ENCODE measurements at places on chromosomes 6 and 20.

DNA sequence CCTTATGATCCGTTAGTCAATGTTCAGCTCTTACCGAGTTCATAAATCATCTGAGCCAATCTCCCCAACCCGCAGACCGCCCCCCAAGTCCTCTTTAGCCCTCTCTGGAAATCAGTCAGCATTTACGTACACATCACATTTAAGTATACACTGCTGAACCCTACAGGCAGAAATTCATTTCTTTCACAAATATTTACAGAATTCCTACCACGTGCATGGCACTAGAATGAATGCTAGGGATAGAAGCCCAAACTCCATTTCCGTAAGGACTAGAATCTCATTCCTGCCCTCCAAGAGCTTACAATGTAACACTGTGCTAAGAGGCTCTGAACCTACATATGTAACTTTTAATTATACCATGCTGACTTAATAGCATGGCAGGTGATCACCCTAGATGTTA, 1.8 kb downstream of the OSER1 start:
- no peak overlapping the region for H3K4me3 ChIP-seq
- H3K27me3 ChIP-seq, result no peaks in the 10 kb centered on the region
- peaks cover 23% of the 10 kb centered on the region for H3K36me3 ChIP-seq

DNA sequence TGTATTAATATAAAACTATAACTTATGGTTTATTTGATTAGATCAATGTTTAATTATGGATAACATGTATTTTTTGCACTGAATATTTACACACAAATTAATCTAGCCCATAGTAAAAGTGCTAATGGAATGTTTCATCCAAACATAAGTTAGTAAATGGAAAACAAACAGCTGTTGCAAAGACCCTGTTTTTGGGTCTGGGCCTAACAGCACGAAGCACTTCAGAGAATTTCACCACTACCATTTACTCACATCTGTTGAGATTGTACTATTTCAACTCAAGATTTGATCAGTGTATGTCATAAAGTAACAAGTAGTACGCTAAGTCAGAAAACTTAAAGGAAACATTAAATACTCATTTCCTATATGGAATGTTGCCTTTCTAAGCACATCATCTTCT, 359.6 kb downstream of the LAMA2 start:
- no peak overlapping the region for H3K4me3 ChIP-seq
- H3K36me3 ChIP-seq, result no peaks in the 10 kb centered on the region
- H3K27me3 ChIP-seq, result peaks cover 9% of the 10 kb centered on the region
- no peaks in the 10 kb centered on the region for H3K4me1 ChIP-seq
- no peak overlapping the region for H3K27ac ChIP-seq
- no peak for DNase-seq

DNA sequence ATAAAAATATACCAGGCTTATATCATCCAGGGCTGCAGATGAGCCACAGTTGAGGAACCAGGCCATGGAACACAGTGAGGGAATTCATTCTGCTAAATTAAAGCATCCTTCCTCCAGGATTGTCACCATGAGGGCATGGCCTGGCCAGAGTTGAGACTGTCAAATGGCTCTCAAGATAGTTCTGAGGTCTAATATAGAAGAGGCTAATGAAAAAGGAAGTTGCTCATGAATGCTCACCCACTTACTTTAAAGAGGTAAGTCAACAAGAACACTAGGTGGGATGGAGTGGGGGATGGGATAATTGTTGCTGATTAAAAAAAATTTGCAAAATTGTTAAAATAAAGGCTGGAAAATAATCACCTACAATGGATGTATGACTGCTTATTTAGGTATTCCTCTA, 72.0 kb upstream of the GCM1 start:
- peaks cover 10% of the 10 kb centered on the region for H3K4me1 ChIP-seq
- H3K27ac ChIP-seq, result no peak overlapping the region
- H3K36me3 ChIP-seq, result no peaks in the 10 kb centered on the region
- DNase-seq, result no peak

GRCh38 chr6:63352544-63353285, 32.9 kb upstream of the LGSN start:
- no peak overlapping the region for H3K27ac ChIP-seq
- H3K27me3 ChIP-seq, result no peaks in the 10 kb centered on the region
- H3K36me3 ChIP-seq, result no peaks in the 10 kb centered on the region
- DNase-seq, result no peak

GRCh38 chr6:87341899-87342298, 2.7 kb upstream of the C6orf163 start:
- H3K27me3 ChIP-seq, result no peaks in the 10 kb centered on the region
- DNase-seq, result no peak
- no peak overlapping the region for H3K4me3 ChIP-seq
- peaks cover 7% of the 10 kb centered on the region for H3K36me3 ChIP-seq

DNA sequence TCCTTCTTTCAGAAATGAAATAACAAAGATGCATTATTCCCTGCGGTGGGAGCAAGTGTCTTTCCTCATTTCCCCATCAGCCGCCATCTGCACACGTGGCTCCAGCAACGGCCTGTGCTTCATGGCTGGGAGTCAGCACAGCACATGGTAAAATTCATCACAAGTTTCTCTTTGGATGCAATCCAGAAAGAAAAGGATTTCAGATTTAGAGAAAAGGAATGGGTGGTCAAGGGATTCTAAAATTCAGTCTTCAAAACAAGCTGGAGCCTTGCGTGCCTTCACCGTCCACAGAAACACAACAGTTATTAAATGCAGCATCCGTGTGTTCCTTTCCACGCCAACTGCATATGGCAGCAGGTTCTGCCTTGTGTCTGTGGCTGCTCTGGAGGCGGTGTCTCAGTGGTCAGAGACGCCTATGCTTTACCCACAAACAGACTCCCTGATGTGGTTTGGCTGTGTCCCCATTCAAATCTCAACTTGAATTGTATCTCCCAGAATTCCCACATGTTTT, 107.6 kb downstream of the THBS2 start:
- no peak for DNase-seq
- no peak overlapping the region for H3K27ac ChIP-seq
- H3K27me3 ChIP-seq, result no peaks in the 10 kb centered on the region
- no peaks in the 10 kb centered on the region for H3K4me1 ChIP-seq
- H3K4me3 ChIP-seq, result no peak overlapping the region
- no peaks in the 10 kb centered on the region for H3K36me3 ChIP-seq

GRCh38 chr20:47654370-47654769, 130.9 kb downstream of the SULF2 start:
- H3K36me3 ChIP-seq, result peaks cover 39% of the 10 kb centered on the region
- H3K27ac ChIP-seq, result no peak overlapping the region
- no peaks in the 10 kb centered on the region for H3K27me3 ChIP-seq

DNA sequence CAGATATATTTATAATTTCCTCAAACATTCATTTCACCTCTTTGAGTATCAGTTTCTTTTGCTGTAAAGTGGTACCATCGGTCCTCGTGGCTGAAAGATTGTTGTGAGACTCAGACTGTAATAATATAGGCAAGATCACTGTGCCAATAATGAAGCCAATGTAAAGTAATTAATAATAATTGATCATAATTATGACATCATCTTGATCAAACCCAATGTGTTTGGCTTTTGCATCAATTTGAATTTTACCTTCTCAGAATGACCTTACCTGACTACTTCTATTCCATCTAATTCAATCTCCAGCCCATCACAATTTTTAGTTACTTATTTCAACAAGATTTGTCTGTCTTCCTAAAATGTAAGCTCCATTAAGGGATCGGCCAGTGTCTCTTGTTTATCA, 15.8 kb upstream of the MTRF1L start:
- H3K27me3 ChIP-seq, result peaks cover 3% of the 10 kb centered on the region
- DNase-seq, result no peak
- no peak overlapping the region for H3K27ac ChIP-seq
- no peaks in the 10 kb centered on the region for H3K36me3 ChIP-seq
- H3K4me3 ChIP-seq, result no peak overlapping the region
- H3K4me1 ChIP-seq, result no peaks in the 10 kb centered on the region

DNA sequence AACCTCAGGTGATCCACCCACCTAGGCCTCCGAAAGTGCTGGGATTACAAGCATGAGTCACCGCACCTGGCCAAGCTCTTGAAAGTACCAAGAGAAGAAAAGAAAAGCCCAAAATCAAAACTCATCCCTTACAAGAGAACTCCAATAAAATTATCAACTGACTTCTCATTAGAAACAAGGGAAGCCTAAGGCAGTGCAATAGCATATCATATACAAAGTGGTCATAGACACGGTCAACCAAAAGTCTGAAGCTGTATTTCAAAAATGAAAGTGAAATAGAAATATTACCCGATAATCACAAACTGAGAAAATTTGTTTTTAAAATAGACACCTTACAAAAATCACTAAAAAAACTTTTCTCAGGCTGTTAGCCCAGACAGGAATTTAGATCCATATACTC, 1321.1 kb upstream of the GJE1 start:
- DNase-seq, result no peak
- no peak overlapping the region for H3K4me3 ChIP-seq
- H3K27me3 ChIP-seq, result no peaks in the 10 kb centered on the region
- no peaks in the 10 kb centered on the region for H3K4me1 ChIP-seq

- no peaks in the 10 kb centered on the region for H3K4me1 ChIP-seq
- H3K27ac ChIP-seq, result no peak overlapping the region
- no peak overlapping the region for H3K4me3 ChIP-seq
- H3K27me3 ChIP-seq, result peaks cover 8% of the 10 kb centered on the region
These were observed 115.3 kb upstream of the PROKR2 start for GRCh38 chr20:5432030-5432429.

DNA sequence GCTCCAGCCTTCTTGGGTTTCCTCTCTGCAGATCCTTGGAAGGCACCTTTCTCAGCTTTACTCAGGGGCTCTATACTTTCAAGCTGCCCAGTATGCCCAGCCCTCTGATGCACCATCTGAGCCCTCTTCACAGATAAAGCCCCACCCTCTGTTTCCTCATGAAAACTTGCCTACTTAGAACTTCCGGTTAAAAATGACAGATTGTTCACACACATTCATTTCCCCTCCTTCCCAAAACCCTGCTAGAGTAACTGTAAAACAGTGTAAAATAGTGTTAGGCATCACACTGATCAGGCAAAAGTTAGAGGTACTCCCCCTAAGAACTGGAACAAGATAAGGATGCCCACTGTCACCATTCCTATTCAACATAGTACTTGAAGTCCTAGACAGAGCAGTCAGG, 14.0 kb upstream of the GCM1 start:
- no peaks in the 10 kb centered on the region for H3K36me3 ChIP-seq
- no peak overlapping the region for H3K4me3 ChIP-seq
- no peak overlapping the region for H3K27ac ChIP-seq
- H3K27me3 ChIP-seq, result no peaks in the 10 kb centered on the region
- no peak for DNase-seq

GRCh38 chr6:44257753-44258324, 511 bp upstream of the SLC35B2 start:
- no peaks in the 10 kb centered on the region for H3K27me3 ChIP-seq
- H3K36me3 ChIP-seq, result peaks cover 67% of the 10 kb centered on the region

GRCh38 chr6:128352366-128352765, 168.0 kb downstream of the PTPRK start:
- no peaks in the 10 kb centered on the region for H3K4me1 ChIP-seq
- H3K36me3 ChIP-seq, result no peaks in the 10 kb centered on the region
- DNase-seq, result no peak
- no peak overlapping the region for H3K27ac ChIP-seq
- peaks cover 3% of the 10 kb centered on the region for H3K27me3 ChIP-seq

- H3K27me3 ChIP-seq, result no peaks in the 10 kb centered on the region
- H3K4me1 ChIP-seq, result peaks cover 30% of the 10 kb centered on the region
- H3K36me3 ChIP-seq, result no peaks in the 10 kb centered on the region
- DNase-seq, result peak; percentile 33
- H3K27ac ChIP-seq, result no peak overlapping the region
These were observed 101.5 kb upstream of the BACH2 start for GRCh38 chr6:90397929-90398674.

DNA sequence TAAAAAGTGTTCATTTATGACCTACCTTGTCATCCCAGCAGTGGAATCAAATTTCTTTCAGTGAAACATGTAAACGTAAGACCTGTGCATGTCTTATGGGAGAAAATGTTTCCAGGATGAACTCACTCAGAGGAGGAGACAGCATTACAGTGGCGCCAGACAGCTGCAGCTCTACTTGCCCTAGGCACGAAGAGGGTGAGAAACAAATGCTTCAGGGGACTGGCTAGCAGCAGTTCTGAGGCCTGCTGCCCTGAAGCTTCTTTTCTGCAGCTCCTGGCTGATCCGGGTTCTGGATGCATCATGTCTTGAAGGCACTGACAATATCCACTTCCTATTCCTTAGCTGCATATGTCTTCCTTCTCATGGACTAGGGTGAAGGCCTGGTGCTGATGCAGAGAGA, 120.2 kb downstream of the QRSL1 start:
- no peak for DNase-seq
- H3K36me3 ChIP-seq, result no peaks in the 10 kb centered on the region
- H3K4me1 ChIP-seq, result no peaks in the 10 kb centered on the region
- H3K27ac ChIP-seq, result no peak overlapping the region
- H3K27me3 ChIP-seq, result peaks cover 14% of the 10 kb centered on the region
- H3K4me3 ChIP-seq, result no peak overlapping the region

DNA sequence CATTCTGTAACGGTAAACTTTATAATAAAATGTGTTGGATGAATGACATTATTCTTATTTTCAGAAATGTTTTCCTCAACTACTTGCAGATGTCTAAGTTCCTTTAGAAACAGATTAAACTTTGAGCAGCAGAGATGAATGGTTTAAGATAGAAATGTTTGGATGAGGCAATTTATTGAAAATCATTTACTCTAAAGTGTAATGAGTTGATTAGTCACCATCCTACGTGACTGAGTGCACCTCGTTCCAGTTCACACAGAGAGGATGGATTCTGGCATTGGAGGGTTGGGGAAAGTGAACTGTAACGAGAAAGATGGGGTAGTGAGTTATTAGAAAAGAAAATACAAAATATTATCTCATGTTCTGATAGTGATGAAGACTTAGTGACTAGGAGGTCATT, 28.7 kb downstream of the SMPDL3A start:
- no peak overlapping the region for H3K4me3 ChIP-seq
- H3K27me3 ChIP-seq, result peaks cover 17% of the 10 kb centered on the region
- no peaks in the 10 kb centered on the region for H3K36me3 ChIP-seq
- no peak overlapping the region for H3K27ac ChIP-seq

- no peaks in the 10 kb centered on the region for H3K27me3 ChIP-seq
- H3K4me1 ChIP-seq, result no peaks in the 10 kb centered on the region
- DNase-seq, result no peak
- no peaks in the 10 kb centered on the region for H3K36me3 ChIP-seq
- H3K4me3 ChIP-seq, result no peak overlapping the region
These were observed 55.7 kb upstream of the FRMD1 start for GRCh38 chr6:168134560-168135201.

Data from DND-41 (cell line).